ENCODE measurements at places on chromosomes 4 and X. TPM values are rescaled to one million over a fixed set of nuclear protein-coding genes. Genes with fewer than 3 reads are reported as not detected.

ARHGEF6 gene
- 3.6 TPM for polyA plus RNA-seq

ADH1C gene
- not detected for polyA plus RNA-seq

- peak; percentile 13 for DNase-seq
- no peaks in the 10 kb centered on the region for H3K27me3 ChIP-seq
- no peak overlapping the region for H3K27ac ChIP-seq
- peaks cover 20% of the 10 kb centered on the region for H3K36me3 ChIP-seq
- no peak overlapping the region for H3K4me3 ChIP-seq
- H3K4me1 ChIP-seq: no peaks in the 10 kb centered on the region
Observed at GRCh38 chrX:23699636-23700194, 32.4 kb downstream of the PRDX4 start.

DNA sequence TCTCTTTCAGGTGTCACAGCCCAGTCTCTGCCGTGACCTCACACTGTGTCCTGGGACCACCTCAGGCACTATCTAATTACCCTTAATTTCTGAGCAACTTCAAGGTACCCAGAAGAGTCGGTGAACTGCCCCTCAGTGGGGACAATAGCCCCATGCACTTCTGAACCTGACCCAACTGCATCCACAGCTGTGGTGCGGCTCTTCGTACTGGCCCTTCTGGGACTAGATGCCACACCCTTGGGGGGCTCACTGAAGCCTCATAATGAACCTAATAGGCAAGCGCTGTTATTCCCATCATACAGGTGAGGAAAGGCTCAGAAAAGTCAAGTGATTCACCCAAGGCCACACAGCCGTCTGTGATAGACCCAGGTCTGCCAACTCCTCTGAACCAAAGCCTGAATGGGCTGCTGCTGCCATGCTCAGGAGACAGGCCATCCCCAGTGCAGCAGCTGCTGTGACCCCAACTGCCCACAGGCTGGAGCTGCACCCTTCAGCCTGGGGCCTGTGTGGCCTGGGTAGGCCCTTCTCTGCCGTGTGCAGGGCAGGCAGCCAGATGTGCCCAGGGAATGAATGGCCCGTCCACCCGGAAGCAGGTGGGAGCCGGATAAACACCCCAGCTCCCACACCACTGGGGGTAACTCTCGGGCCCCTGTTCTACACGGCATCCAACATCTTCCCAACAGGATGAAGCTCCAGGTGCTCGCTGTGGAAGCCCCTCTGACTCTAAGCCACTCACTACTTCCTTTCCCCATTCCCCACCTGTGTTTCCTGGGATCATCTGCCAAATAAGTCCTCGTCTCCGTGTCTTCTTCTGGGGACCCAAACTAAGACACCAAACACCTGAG, 35.9 kb downstream of the HMX1 start:
- no peak overlapping the region for H3K4me3 ChIP-seq
- no peak overlapping the region for H3K27ac ChIP-seq
- peaks cover 18% of the 10 kb centered on the region for H3K27me3 ChIP-seq

- DNase-seq: peak; percentile 40
- no peaks in the 10 kb centered on the region for H3K27me3 ChIP-seq
- H3K36me3 ChIP-seq: peaks cover 16% of the 10 kb centered on the region
- no peak overlapping the region for H3K4me3 ChIP-seq
- H3K27ac ChIP-seq: no peak overlapping the region
- H3K4me1 ChIP-seq: no peaks in the 10 kb centered on the region
Observed at GRCh38 chr4:184664445-184665210, 15.1 kb downstream of the PRIMPOL start.

DNA sequence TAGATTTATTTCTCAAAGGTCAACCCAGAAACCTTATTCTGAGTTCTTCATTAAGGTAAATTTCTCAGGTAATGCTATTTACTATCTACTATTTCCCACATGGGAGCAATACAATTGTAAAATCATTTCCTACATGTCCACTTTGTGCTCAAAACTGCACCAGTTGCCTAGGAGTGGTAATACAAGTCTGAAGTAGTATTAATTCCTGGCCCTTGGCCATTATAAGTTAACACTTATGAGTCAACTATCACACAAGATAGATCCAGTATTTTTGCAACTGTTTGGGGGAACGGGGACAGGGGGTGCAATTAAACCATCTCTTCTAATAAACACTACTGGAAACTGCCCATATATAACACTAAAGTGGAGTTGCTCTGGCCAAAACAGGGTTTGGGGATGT, 48.9 kb downstream of the ACSL4 start:
- peak; percentile 56 for DNase-seq

All from GM23248 (cell line).